ENCODE measurements at places on chromosomes 4 and X.
A peak's percentile ranks its signal among the peaks of the same experiment; 100 is the strongest.

GRCh38 chr4:61373901-61374440 lies 173.8 kb downstream of the ADGRL3 start:
- no peak for DNase-seq

DNA sequence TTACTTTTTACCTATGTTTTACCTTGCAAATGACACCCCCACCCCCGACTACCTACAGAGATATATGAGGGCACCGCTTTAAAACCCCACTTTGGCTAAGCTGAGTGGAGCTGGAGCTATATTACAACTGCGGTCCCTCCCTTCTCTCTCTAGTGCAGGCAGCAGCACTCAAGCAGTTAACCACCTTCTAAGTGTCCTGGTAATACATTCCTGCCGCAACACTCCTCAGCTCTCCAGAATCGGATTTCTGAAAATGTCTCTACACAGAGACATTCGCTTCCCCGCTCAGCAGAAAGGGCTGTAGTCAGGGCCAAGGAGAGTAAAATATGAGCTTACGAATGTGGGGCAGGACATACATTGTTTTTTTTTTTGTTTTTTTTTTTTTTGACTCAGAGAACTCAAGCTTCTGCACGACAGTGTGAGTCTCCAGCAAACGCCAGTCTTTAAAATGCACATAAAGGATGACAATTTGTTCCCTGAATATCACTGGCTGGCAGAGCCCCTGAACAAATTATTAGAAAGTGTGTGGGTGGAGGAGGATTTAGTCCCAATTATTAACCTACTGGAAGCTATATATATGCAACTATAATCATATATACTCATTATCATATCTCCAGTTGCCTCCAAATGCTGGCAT lies 287.0 kb upstream of the TET2 start:
- DNase-seq: no peak

- DNase-seq: no peak
Observed at GRCh38 chrX:116285501-116285900, 115.0 kb downstream of the AGTR2 start.

DNA sequence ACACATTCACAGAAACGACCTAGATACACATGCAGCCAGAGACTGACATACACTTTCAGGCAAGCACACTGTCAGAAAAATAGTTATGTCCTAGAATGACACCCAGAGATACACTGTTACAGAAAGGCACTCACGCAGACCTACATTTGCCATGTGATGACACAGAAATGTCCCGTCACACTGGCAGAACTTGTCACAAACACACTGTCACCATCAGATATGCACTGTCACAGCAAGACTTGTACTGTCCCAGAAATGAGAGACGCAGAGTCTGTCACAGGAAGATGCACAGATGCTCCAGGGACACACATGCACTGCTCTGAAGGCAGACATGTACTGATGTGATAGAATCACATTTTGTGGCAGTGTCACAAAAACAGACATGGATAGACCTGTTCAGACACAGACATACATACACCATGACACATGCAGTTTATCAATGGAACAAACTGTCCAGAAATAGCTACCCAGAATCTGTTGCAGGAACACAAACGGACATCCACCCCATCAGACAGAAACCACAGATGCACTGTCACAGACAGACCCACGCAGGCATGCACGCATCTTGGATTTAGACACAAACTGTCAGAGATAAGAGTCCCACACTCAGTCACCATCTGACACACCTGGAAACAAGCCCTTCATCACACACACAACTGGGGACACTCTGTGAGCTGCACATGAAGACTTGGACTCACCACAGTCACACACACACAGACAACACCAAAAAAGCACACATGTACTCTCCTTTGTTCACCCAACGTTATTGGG lies 1.3 kb upstream of the PIM2 start:
- DNase-seq: no peak

- no peak for DNase-seq
Observed at GRCh38 chr4:5027346-5027745, 8.1 kb upstream of the CYTL1 start.

DNA sequence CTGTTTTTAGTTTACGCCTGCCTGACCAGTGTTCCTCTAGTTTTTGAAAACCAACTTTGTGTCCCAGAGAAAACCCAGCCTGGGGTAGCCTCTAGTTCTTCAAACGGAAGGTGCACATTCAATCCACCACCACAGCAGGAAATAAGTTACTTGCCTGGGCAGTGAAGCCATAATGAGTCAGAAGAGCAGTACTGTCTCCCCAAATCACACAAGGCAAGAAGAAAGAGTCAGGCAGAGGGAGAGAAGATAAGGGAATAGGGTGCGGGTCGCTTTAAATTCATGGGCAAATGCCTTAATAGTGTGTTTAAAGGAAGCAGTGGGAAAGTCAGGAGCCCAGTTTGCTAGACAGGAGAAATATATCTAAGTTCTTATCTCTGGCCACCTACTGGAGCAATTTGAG lies 333.8 kb upstream of the GRIA3 start:
- no peak for DNase-seq

DNA sequence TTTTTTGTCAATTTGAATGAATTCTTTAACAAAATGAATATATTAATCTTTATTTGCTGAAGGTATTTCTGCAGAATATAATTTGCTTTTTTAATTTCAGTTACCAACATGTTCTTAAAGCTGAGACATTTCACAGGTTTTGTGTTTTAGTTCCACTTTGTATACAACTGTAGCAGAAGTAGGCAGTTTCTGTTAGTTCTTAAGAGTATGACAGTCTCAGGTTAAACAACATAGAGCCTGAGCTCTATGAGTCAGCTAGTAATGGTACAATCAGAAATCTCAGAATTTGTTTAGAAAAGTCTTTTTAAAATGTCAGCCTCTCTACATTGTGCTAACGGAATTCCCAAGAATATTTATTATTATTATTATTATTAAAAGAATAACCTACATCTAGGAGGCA lies 50.4 kb downstream of the GSTCD start:
- no peak for DNase-seq

DNA sequence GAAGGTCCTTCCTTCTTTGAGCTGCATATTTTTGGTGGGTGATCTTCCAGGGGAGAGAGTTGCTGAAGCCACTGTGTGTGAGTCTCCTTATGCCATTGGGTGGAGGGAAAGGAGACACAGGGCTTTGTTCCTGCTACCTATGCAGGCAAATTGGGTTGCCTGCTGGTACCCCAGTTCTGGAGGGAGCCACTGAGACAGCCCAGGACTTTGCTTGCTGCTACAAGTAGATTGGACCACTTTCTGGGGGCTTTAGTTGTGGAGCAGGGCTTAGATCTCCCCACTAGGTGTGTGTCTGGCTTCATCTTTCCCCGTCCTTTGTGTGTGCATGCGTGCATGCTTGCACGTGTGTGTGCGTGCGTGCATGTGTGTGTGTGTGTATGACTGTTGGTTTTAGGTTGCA lies 10.0 kb downstream of the CITED1 start:
- DNase-seq: no peak

- no peak for DNase-seq
Observed at GRCh38 chrX:129015381-129015780, 507.9 kb downstream of the SMARCA1 start.

DNA sequence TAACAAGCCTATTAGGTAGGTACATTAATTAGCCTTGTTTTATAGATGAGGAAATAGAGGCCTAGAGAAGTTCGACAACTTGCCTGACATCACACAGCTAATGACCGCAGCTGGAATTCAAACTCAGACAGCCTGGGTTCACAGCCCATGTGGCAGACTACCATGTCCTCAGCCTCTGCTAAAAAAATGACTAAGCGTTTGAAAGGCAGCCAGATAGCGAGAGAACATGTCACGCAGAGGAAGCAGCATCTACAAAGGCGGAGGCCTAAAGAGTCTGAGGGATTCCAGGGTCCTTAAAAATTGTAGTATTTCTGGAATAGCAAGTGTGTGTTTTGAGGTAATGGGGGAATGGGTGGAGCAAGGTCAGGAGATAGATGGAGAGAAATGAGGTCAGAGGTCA lies 33.2 kb upstream of the BMP15 start:
- DNase-seq: peak; percentile 35

DNA sequence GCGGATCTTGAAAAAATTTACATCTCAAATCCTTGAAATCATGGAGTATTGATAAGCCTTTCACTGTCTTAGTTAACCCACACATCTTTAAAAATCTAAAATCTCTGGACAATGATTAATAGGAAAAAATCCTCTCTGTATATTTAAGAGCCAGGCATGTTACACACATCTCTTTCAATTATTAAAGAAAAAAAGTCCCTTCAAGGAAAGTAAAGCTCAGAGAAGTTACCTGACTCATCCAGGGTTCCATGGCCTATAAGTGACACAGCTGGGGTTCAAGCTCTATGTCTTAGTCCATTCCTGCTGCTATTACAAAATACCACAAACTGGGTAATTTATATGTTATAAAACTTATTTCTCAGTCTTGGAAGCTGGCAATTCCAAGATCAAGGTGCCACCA lies 14.2 kb upstream of the FGF16 start:
- DNase-seq: no peak

DNA sequence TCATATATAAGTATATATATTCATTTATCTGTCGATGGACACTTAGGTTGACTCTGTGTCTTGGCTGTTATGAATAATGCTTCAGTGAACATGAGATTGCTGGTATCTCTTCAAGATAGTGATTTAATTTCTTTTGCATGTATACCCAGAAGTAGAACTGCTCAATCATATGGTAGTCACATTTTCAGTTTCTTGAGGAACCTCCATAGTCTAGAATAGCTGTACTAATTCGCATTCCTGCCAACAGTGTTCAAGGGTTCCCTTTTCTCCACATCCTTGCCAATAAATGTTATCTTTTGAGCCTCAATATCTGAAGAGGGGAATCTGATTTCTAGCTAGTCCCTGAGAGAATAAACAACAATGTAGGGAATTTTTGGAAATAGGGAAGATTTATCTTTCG lies 32.4 kb upstream of the CCNG2 start:
- DNase-seq: no peak

- DNase-seq: no peak
Observed at GRCh38 chr4:155569960-155570515, 96.6 kb upstream of the GUCY1A1 start.

DNA sequence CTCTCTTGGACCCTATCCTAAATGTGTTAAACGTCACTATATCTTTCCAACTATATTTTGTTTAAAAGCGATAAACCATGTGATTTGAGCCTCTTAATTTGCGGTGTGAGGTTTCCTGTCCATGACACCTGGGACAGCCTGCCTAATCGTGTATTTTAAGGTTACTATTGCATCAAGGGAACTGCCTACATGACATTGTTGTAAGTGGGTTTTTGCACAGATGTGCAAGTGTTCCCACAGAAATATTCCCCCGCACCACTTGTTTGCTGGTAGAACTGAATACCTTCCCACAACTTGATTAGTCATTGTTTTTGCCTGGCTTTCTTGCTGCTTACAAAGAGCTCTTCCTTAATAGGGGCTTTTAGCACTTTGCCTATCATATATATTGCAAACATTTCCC lies 5.1 kb upstream of the FAM184B start:
- DNase-seq: no peak

DNA sequence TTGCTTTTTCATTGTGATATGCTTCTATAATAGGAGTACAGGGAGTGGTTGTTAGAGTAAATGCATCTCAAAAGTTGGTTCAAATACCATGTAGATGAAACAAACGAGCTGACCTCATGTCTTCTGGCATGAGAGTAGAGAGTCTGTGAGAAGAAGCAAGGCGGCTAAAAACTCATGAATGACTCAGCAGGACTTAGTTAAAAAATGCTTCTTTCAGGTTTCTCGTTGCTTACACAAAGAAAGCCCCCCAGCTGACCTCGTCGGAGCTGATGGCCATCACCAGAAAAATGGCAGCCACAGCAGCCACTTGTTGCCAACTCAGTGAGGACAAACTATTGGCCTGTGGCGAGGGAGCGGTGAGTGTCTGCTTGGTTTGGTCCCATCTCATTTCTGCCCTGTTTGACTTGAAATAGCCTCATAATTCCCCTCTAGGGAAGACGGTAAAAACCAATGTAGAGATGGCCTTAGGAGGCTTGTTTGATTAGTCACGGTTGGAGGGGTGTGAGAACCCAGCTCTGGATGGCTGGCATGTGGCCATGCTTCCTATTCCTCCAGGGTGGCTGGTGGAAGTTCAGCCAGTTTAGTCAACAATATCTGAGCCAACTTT lies 14.5 kb downstream of the AFP start:
- peak; percentile 87 for DNase-seq

DNA sequence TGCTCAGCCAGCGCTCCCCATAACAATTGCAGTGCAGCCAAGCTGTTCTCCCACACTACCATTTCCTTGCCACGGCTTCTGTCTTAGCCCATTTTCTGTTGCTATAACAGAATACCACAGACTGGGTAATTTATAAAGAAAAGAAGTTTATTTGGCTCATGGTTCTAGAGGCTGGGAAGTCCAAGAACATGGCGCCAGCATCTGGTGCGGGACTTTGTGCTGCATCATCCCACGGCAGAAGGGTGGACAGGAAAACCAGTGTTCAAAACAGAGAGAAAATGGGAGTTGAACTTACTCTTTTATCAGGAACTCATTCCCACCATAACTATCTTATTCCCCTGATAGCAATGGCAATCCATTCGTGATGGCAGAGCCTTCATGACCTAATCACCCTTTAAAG lies 104.6 kb downstream of the FHDC1 start:
- DNase-seq: no peak

DNA sequence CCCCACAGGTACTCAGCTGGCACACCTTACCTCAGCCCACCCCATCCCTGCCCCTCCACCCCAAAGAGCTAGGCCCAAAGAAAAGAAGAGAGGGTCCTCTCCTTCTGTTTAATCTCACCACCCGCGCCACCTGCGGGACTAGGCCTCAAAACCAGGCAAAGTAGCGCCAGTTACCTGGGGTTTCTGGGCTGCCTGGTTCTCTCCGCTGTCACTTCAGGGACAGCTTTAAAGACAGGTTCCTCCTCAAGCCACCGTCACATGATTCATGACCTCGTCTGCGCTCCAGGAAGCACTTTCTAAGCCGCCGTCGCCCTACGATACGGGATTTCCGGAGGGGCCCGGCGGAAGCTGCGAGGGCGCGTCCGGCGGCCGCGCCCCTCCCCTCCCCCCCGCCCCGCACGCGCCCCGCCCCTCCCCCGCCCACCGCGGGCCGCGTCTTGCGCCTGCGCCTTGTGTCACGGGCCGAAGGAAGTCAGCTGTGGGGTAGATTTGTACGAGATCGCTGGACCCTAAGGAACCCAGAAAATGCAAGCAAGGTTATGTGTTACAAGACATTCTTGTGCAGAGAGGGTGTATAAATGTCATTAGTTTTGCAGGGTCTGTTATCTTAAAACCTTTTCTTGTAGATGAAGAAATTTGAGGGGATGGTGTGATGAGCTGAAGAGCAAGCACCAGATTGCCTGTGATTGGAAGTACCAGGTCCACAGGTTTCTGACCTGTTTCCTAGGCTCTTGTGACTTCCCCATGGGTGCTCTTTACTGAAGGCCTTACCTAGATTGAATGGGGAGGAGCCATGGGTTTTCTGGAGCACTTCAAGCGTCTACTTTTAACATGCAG lies at the start of gene LAMTOR3:
LAMTOR3 (minus strand) TSS at position 267 of the 837 bp plus-strand sequence. CDS start 464 bp downstream, outside the sequence.
- DNase-seq: peak; percentile 96

DNA sequence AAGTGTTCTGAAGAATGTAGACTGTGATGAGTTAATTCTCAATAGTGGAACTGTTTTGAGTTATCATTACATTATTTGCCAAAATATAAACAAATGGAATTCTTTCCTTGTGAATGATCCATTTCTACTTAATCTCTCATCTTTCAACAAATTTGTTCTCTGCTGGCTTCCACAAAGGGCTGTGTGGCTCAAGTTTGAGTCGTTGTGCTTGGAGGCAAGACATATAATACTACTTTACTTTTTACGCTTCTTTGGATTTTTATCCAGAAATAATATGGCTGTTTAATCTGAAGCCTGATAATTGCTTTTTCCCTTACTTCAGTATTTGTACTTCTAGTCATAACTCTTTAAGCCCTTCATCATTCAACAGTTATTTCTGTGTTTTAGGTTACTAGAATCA lies 169.5 kb downstream of the ARHGAP10 start:
- no peak for DNase-seq

Data from right cardiac atrium (tissue), 5 donors.